Osteocyte (in vitro differentiated cells): ENCODE measurements at places on chromosomes 5 and 9. TPM values are rescaled to one million over a fixed set of nuclear protein-coding genes. Genes with fewer than 3 reads are reported as not detected.

DNA sequence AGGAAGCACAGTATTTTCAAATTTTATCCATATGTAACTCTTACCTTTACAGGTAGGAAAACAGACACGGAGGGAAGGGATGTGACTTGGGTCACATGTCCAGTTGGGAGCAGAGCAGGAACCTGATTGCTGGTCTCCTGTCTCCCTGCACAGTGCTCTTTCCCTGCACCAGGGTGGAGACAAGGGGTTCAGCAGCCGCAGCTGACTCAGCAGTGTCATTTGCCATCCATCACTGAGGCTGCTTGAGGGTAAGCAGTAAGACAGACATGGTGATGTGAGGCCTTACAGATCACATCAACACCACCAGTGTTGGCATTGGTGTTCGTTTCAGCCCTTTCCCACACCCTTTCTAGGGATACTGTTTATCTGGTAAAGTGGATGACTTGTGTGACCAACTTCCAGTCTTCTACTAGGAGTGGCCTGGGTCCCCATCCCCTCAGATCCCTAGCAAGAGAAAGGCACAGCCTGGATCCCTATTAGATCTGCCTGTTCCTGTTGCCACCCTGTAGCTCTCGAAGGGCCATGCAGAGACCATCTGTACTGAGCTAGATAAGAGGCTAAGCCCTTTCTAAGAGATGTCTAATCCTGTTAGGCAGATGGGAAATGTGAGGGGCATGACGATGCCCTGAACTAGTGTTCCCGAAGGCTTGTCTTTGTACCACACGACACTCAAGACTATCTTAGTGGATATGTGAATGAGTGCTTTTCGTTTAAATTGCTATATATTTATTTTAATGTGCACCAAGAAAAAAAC is 29.1 kb downstream of the FRMPD1 start:
- H3K4me3 ChIP-seq = no peak overlapping the region
- peaks cover 80% of the 10 kb centered on the region for H3K27me3 ChIP-seq
- no peaks in the 10 kb centered on the region for H3K4me1 ChIP-seq
- no peaks in the 10 kb centered on the region for H3K36me3 ChIP-seq

Gene GRXCR2
- total RNA-seq = not detected in 2 replicates

- no peak overlapping the region for H3K4me3 ChIP-seq
- DNase-seq = no peak
- H3K27ac ChIP-seq = no peak overlapping the region
- H3K4me1 ChIP-seq = peaks cover 3% of the 10 kb centered on the region
- H3K27me3 ChIP-seq = no peaks in the 10 kb centered on the region
- peaks cover 2% of the 10 kb centered on the region for H3K36me3 ChIP-seq
These were observed 395.7 kb downstream of the TLE1 start for GRCh38 chr9:81293651-81294050.

- H3K36me3 ChIP-seq = no peaks in the 10 kb centered on the region
- H3K4me1 ChIP-seq = no peaks in the 10 kb centered on the region
- no peak for DNase-seq
- H3K27me3 ChIP-seq = peaks cover 11% of the 10 kb centered on the region
- H3K27ac ChIP-seq = no peak overlapping the region
- H3K4me3 ChIP-seq = no peak overlapping the region
These were observed 692.9 kb upstream of the EDIL3 start for GRCh38 chr5:85077581-85077980.

DNA sequence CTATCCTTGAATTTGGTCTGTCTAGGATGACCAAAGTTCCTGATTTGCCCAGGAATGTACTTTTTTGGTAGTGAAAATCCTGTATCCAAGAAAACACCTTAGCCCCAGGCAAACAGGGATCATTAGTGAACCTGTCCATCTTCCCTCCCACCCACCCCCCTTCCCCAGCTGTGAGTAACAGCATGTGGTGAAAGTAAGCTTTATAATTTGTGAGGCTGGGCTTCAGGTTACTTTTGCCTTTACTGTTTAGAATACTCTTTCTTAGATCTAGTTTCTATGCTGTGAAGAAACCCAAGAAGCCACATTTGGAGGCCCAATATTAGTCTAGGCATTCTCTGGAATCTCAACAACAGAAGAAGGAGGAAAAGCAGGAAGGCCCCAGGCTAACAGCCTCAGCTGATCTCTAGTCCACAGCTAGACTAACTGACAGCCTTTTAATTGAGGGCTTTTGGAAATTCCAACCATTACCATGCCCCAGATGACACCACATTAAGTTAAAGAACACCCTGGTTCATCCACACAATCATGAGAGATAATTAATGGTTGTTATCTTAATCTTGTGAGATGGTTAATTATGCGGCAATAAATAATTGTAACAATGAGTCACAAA is 703.0 kb upstream of the NUDT12 start:
- peaks cover 4% of the 10 kb centered on the region for H3K4me1 ChIP-seq
- no peaks in the 10 kb centered on the region for H3K27me3 ChIP-seq
- H3K4me3 ChIP-seq = no peak overlapping the region
- no peak for DNase-seq
- H3K36me3 ChIP-seq = no peaks in the 10 kb centered on the region

Gene DND1
- total RNA-seq = 1.6 and 1.9 TPM in 2 replicates

Gene SPATA6L
- 1.2 and 1.9 TPM in 2 replicates for total RNA-seq

Gene PCDHGC4
- 2.8 and 3.7 TPM in 2 replicates for total RNA-seq

Gene SH3TC2
- total RNA-seq = 0.83 and 1.1 TPM in 2 replicates

Gene CCL27
- total RNA-seq = 0.78 and 1.1 TPM in 2 replicates

Gene FBP2
- not detected in 2 replicates for total RNA-seq

Gene KCNV2
- not detected in 2 replicates for total RNA-seq

GRCh38 chr9:114957558-114957957 is 27.2 kb upstream of the TNFSF8 start:
- no peak overlapping the region for H3K4me3 ChIP-seq
- H3K36me3 ChIP-seq = peaks cover 3% of the 10 kb centered on the region
- no peaks in the 10 kb centered on the region for H3K4me1 ChIP-seq
- peaks cover 75% of the 10 kb centered on the region for H3K27me3 ChIP-seq
- H3K27ac ChIP-seq = no peak overlapping the region

DNA sequence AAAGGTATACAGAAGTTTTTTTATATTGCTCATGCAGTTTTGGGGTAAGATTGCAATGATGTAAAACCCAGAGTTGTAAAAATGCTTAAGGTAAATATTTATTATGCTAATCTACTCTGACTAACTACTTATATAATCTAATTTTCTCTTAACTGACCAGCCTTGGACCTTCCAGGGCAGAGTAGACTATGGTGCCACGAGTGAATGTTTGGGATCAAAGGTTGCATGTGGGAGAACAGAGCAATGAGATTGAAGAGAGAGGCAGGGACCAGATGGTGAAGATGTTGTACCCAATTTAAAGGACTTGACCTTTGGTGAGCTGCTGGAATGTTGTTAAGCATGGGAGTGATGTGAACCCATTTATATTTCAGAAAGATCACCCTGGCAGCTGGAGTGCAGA is 34.8 kb upstream of the PANK3 start:
- H3K4me1 ChIP-seq = peaks cover 5% of the 10 kb centered on the region
- no peak overlapping the region for H3K27ac ChIP-seq
- no peaks in the 10 kb centered on the region for H3K27me3 ChIP-seq
- DNase-seq = no peak
- H3K36me3 ChIP-seq = no peaks in the 10 kb centered on the region
- H3K4me3 ChIP-seq = no peak overlapping the region

DNA sequence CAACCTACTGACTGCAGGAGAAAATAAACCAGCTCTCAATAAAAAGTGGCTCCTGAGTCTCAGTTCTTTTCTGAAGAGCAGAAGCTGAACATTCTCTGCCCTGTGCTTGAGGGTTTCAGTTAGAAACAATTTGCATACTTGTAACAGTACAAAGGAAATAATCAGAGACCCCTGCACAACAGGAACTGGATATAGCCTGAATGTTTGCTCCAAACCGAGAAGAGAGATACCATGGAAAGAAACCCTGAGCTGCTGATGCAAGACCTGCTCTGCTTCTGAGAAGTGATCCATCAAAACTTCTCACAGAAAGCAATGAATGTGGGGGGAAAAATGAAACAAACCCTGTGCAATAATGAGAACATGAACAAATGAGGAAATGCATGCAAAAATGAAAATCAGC is 592.9 kb downstream of the SEMA5A start:
- H3K4me3 ChIP-seq = no peak overlapping the region
- peaks cover 1% of the 10 kb centered on the region for H3K4me1 ChIP-seq
- no peak for DNase-seq

DNA sequence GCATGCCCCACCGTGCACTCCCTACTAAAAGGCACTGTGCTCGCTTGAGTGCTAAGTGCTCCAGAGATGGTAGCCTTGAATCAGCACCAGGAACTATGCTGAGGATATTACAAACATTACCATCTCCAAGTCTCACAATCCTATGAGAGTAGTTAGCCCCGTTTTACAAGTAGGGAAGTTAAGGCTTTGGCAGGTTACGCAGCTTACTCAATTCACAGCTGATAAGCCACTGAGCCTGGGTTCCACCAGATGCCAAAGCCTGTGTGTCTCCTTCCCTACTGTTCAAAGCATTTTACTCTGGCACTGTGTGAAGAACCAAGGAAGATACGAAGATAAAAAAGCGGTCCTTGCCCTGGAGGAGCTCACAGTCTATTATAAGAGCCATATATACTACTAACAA is 216.2 kb downstream of the EBF1 start:
- DNase-seq = no peak
- peaks cover 68% of the 10 kb centered on the region for H3K4me1 ChIP-seq
- no peak overlapping the region for H3K4me3 ChIP-seq
- H3K27ac ChIP-seq = no peak overlapping the region
- H3K27me3 ChIP-seq = no peaks in the 10 kb centered on the region
- peaks cover 22% of the 10 kb centered on the region for H3K36me3 ChIP-seq

DNA sequence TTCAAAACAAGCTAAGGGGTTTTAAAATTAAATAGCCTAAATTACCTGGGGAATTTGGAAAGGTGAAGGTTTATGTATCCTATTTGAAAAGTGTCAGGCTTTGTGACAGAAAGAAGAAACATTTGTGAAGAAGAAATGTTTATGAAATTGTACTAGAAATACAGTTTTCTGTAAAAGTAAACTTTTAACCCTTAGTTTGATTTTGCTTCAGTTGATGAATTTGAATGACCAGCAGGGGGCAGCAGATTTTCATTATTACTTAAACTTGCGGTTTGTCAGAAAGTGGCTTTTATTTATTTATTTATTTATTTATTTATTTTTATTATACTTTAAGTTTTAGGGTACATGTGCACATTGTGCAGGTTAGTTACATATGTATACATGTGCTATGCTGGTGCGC is 58.1 kb downstream of the NNT start:
- peaks cover 42% of the 10 kb centered on the region for H3K36me3 ChIP-seq
- no peak for DNase-seq
- H3K4me1 ChIP-seq = peaks cover 9% of the 10 kb centered on the region
- no peak overlapping the region for H3K4me3 ChIP-seq
- H3K27me3 ChIP-seq = no peaks in the 10 kb centered on the region
